ENCODE measurements at places on chromosomes 5 and 9.
A peak's percentile ranks its signal among the peaks of the same experiment; 100 is the strongest.

GRCh38 chr9:78541868-78542443 is 245.0 kb downstream of the PSAT1 start:
- DNase-seq, result no peak

DNA sequence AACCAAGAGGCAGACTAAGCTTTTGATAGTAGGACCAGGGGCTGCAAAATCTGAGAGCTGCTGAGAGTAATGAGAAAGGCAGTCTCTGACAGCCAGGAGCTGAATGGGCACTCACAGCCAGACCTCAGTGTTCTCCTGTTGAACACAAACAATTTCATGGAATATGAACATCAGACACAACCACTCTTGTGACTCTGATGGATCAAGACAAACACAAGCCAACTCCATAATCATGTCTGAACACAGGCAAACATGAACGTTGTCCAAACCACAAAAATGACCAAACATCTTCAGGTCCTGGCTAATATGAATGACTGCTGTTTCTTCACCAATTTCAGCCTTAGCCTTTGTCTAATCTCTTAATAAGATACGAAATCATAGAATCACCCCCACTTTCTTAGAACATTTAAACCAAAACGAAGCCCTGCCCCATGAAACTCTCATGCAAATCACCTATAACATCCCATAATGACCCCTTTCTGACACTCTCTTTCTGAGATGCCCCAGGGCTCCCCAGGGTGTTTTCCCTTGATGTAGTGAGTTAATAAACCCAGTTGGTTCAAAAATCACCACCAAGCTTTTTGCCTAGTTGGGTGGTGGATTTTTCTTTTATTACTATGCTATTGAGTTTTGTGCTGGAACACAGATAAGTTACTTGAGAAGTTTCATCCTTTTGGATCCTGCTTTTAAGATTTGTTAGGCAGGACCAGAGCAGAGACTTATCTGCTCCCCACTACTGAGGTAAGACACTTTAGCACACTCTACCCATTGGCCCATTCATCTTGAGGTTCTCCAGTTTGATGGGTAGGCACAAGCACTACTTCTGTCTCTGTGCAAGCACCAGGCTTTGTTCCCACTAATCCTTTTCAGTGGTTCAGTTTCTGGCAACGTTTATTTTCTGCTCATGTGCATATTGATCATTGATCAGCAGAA is 5.9 kb upstream of the ERAP2 start:
- no peak for DNase-seq

DNA sequence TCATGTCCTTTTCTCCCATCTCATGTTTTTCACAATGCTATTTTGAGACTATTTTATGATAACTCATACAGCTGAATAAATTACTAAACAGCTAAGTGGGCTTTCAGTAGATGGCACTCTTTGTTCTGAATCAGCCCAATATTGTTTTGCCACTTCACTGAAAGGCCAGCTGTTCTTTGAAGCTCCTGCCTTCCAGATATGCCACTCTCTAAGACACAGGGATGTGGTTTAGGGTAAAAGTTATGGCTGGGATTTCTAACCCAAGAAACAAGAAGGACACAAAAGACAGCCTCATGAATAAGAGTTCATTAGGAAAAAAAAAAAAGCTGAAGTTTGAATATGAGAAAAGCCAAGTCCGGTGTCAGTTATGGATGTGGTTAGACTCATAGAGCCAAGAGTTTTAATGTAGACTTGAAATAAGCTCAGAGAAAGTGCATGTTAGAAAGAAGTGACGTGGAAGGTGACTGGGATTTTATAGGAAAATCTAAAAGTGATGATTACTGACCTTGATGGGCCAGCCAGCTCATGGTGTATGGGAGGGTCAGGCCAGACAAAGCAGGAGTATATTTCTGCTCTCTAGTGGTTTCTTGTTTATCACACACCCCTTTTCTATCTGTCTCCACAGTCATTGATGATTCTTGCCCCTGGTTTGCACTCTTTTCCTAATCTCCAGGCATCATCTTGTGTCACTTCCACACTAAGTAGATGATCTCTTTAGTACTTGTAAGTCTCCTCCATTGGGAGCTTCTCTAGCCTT is 488.5 kb downstream of the NR2F1-AS1 start:
- DNase-seq, result no peak

GRCh38 chr9:111615928-111616327 is 15.2 kb upstream of the DNAJC25 start:
- no peak for DNase-seq

- no peak for DNase-seq
These were observed 85.8 kb downstream of the LHFPL2 start for GRCh38 chr5:78562714-78563330.

GRCh38 chr5:97245386-97245785 is 62.3 kb upstream of the RIOK2 start:
- no peak for DNase-seq

GRCh38 chr5:170603578-170604565 is 100.1 kb downstream of the KCNIP1 start:
- no peak for DNase-seq

DNA sequence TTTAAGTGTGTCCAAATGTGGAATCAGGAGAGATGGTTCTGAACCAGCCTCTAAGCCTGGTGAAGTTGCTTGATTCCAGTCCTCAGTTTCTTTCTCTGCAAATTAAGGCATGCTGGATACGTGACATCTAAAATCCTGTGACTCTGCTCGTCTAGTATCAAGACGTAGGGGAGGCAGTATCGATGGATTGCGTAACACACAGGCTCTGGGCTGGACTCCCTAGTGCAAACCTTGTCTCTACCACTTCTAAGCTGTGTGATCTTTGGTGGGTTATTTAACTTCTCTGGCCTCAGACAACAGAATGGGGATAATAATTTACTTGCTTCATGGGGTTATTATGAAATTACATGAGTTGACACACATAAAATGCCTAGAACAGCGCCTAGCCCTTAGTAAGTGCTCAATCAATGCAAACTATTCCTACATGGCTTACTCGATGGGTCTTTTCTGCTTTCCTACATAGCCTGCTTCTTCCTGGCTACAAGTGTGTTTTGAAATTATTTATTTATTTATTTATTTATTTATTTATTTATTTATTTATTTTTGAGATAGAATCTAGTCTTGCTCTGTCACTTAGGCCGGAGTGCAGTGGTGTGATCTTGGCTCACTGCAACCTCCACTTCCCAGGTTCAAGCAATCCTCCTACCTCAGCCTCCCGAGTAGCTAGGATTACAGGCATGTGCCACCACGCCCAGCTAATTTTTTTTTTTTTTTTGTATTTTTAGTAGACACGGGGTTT is 102.1 kb downstream of the EGFLAM start:
- DNase-seq, result no peak

DNA sequence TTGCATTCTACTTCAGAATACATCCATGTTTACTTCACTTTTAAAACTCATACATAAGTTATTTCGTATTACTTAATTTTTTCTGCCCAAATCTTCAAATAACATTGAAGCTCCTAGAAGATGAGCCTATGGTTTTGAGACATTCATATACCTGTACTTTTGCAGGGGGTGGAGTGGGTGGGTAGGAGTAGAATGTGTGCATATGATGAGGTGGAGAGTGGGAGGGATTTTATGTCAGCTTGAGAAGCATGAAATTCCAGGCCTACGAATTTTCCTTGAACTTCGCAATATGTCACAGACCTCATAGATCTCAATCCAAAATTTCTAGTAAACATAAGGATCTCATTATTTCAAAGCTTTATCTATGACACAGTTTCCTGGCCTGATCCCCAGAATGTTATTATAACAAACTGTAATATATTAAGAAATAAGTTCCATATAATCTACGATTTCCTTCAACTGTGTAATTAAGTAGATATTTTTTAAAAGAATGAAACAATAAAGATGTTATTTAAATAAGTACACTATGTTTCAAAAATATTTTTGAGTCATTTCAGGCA is 19.7 kb upstream of the MOB3B start:
- DNase-seq, result no peak

- no peak for DNase-seq
These were observed 25.3 kb upstream of the RECK start for GRCh38 chr9:36011379-36011778.

GRCh38 chr5:145856285-145856818 is 16.5 kb downstream of the GRXCR2 start:
- DNase-seq, result no peak

DNA sequence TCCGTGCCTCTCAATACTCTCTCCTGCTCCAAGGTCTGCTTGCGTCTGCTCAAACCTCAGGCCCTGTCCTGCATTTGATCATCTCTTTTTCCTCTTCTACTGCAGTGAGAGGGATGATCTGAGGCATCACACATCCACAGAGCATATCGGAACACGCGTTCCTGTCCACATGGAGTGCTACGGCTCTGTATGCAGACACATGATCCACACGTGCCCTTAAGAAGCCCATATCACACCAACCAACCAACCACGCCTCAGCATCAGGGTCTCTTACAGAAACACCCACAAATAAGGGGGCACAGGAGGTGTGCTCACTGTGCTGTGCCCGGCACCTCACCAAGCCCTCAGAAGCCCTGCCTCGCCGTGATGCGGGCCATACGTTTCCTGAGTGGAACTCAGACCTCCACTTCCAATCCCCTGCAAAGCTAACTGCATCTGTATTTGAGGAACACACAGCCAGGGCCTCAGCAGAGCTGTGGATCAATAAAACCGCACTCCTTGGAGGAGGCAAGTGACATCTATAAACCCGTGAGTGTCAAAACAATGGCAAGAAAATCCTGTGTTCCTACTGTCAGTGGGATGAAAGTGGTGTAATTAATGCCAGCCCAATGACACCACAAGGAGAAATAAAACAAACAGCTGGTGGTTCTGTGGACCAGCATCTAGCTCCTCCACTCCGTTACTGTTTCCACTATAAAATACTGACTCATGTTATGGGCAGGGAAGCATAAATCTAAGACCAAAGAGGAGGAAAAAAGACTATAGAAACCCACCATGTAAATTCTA is 40.4 kb downstream of the AK8 start:
- DNase-seq, result no peak

GRCh38 chr9:80561526-80561925 is 989.8 kb downstream of the TLE4 start:
- no peak for DNase-seq

GRCh38 chr5:168001318-168001717 is 290.1 kb upstream of the WWC1 start:
- DNase-seq, result no peak

DNA sequence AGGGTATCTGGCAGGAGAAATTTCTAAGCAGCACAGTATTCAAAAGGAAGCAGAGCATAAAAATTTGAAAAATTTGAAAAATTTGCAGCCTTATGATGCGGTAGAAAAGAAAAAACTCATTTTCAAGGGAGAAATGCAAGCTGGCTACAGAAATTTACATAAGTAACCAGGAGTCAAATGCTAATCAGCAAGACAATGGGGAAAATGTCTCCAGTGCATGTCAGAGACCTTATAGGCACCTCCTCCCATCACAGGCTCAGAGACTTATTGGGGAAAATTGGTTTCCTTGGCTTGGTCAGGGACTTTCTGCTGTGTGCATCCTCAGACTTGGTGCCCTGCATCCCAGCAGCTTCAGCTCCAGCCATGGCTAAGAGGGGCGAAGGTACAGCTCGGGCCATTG is 35.8 kb downstream of the IZUMO3 start:
- DNase-seq, result no peak

- no peak for DNase-seq
These were observed 253.7 kb downstream of the MAT2B start for GRCh38 chr5:163759000-163759704.

- no peak for DNase-seq
These were observed 44.3 kb downstream of the TMEM252 start for GRCh38 chr9:68496356-68496755.

DNA sequence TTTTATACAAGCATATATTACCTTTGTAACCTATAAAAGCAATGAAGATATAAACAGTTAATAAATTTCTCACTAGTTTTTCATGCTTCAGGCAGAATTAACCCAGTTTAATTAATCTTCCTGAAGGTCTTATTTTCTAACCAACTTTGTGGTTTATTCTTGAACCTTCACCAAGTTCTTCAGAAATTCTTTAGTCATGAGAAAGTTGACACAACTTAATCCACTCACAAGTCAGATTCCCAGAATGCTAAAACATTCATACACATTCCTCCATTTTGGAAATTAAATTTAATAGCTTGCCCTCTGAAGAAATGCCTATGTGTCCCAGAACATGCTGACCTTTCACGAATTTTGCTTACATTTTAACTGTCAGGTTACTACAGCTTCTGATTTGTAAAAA is 105.4 kb upstream of the PAM start:
- DNase-seq, result no peak

DNA sequence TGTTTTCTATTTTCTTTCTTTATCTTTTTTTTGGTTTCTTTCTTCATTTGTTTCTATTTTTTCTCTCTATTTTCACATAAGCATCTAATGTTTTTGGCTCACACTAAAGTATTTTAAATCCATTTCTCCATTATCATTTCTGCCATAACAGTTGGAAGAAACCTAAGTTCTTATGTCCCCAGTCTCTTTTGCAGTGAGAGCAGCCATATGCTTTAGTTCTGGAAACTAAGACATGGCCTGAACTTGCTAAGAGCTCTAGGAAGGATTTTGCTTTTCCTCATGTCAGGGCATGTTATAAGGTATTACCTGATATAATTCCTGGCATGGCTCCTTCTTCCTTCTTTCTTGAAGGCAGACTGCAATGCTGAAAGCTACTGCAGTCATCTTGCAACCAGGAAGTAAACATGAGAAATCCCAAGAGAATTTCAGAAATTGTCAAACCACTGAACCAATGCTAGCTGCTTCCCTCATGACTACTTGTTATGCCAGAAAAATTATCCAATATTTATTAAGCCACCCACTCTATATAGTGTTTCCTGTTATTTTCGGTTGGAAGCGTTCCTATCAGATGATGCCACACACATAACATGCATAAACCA is 171.1 kb downstream of the TAF11L14 start:
- DNase-seq, result no peak

GRCh38 chr9:2059274-2059929 is 44.3 kb downstream of the SMARCA2 start:
- no peak for DNase-seq

GRCh38 chr5:127011961-127012644 is 18.3 kb downstream of the MARCHF3 start:
- no peak for DNase-seq

DNA sequence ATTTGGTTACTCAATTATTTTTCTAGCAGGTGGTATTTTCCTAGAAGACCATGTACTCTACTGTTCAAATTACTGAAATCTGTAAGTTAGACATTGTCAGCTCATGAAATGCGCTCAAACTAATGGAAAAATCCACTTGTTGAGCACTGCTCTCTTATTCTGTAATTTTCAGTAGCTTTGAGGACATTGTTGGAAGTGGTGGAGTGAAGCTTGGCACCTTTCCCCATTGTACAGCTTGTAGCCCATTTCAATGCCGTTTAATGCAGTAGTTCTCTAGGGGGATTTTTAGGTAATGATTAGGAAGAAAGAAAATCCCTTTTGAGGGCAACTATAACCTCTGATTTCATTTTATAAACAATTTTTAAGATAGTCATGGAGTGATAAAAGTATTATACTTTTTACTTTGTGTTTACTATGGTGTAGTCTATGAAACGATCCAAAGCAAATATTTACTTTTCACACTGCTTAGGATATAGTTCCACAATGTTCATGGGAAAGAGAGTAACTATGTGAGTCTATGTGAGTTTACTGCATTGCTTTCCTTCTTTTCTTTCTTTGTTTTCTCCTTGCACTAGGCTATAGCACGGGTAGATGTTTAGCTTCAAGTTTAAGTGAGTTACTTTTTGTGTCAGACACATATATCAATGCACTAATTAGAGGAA is 165.8 kb upstream of the ANKH start:
- DNase-seq, result no peak

GRCh38 chr5:53180538-53180937 is 71.0 kb upstream of the MOCS2 start:
- no peak for DNase-seq

- peak; percentile 6 for DNase-seq
These were observed 24.9 kb upstream of the SH3PXD2B start for GRCh38 chr5:172479034-172479783.

All from effector memory CD8-positive, alpha-beta T cell (primary cell).